ENCODE measurements at places on chromosomes 11 and 22.

DNA sequence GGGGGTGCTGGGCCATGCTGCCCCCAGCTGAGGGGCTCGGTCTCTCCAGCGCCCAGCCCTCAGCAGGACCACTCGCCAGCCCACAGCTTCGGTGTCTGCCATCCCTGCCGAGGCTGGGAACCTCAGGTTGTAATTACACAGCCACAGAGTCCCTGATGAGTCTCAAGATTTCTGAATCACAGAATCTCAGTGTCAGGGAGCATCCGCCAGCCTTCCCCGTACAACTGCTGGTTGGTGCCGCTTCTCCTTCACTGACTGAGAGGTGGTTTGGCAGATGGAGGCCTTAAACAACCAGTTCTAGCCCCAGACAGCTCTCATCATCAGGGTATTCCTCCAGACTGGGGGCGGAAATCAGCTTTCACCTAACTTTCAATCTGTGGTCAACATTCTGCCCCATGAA is 13.7 kb downstream of the PHF21B start:
- DNase-seq: no peak

- no peak for DNase-seq
These were observed 41.5 kb downstream of the CSTPP1 start for GRCh38 chr11:46978005-46978491.

GRCh38 chr11:2792381-2793250 is 92.8 kb upstream of the KCNQ1OT1 start:
- no peak for DNase-seq

DNA sequence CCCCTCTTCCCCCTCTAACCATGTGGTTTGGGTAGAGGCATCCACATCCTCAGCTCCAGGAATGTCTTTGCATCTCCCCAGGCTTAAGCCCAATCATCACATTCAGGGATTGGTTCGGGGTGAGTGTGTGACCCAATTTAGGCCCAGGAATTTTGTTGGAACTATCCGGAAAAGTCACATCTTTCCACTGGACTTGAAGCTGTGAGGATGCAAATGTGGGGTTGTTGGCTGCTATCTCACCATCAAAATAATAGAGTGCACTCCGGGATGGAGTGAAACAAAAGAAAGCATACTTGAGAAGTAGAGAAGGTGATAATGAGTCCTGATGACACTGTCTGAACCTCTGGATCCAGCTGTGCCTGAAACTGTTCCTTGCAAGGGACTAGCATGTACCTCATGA is 33.8 kb upstream of the OLFML1 start:
- no peak for DNase-seq

GRCh38 chr22:44588348-44588747 is 90.3 kb upstream of the RTL6 start:
- DNase-seq: no peak

GRCh38 chr11:35235936-35236666 is 97.1 kb downstream of the CD44 start:
- no peak for DNase-seq

DNA sequence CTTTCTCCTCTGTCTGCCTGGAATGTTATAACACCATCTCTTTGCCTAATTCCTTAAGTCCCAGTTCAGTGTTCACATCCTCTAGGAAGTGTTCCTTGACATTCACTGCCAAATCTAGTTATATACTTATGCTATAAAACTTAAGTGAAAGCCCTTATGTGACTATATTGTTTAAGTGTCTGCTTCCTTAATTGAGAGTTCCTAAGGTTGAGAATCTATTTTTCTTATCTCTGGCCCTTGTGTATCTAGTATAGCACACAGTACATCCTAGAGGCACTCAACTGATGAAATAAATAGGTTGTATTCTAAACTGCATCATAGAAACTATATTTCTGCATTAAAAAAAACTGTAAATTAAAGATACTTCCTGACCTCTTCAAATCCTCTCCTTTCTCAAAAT is 16.9 kb downstream of the KMT5B start:
- DNase-seq: no peak

DNA sequence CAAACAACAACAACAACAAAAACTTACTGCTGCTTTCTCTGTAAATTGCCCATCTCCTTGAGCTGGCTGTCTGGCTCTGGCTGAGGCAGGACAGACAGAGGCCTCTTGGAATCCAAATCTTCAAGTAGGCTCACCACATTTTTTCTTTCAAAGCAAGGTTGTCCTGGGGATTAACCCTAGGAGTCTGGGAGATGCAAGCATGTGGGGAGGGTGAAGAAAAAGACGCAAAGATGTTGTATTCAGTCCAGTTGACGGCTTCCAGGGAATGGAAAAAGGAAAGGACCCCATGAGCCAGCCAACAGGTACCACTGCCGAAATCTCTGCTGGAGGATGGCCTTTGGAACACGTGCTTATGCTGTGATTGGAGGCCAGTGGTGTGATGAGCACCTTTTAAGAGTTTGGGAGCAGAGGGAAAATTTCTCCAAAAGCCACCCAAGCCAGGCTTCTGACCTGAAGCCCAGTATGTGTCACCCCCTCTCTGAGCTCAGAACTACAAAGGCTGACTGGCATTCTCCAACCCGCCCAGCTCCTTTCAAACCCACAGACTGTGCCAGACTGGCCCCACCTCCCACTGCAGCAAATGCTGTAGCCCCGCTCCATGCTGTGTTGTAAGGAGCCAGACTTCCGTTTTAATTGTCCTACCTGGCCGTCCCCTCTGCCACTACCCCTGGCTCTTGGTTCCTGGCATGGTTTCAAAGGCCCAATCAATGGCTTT is 10.8 kb downstream of the BLID start:
- DNase-seq: no peak

DNA sequence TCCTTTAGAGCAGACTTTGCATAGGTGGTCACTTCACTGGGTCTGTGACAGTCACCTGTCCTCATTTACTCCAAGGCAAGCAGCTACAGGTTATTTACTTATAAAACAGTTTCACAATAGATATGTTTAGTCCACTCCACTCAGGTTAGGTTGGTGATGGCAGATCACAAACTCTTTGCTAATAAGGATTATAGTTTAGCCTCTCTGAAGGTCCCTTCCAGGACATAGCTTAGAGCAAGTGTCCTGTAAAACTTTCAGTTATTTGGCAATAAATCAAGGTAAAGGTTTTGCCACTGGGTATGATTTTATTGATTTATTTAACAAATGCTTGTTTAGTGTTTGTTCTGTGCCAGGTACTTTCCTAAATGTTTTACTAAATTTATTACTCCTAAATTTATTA is 8.8 kb downstream of the OR6Q1 start:
- no peak for DNase-seq

GRCh38 chr11:26806219-26806618 is 84.4 kb upstream of the SLC5A12 start:
- no peak for DNase-seq

DNA sequence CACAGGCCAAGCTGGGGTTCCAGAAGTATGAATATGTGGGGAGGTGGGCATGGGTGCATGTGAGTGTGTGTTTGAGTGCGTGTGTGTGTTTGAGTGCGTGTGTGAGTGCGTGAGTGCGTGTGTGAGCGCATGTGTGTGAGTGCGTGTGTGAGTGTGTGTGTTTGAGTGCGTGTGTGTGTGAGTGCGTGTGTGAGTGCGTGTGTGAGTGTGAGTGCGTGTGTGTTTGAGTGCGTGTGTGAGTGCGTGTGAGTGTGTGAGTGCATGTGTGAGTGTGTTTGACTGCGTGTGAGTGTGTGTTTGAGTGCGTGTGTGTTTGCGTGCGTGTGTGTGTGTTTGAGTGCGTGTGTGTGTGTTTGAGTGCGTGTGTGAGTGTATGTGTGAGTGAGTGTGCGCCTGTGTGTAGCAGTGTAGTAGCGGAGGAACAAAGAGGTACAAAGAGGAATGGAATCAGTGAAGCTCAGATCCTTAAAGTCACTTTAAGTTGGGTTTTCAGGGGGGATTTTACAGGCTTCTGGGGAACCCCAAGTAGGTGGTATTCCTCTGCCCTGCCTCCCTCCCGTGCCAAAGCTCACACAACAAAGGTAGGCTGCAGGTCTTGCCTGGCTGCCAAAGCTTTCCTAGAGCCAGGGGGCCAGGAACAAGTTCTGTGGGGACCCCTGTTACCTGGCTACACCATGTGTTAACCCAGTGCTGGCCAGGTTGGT is 137.1 kb downstream of the KIRREL3 start:
- no peak for DNase-seq

DNA sequence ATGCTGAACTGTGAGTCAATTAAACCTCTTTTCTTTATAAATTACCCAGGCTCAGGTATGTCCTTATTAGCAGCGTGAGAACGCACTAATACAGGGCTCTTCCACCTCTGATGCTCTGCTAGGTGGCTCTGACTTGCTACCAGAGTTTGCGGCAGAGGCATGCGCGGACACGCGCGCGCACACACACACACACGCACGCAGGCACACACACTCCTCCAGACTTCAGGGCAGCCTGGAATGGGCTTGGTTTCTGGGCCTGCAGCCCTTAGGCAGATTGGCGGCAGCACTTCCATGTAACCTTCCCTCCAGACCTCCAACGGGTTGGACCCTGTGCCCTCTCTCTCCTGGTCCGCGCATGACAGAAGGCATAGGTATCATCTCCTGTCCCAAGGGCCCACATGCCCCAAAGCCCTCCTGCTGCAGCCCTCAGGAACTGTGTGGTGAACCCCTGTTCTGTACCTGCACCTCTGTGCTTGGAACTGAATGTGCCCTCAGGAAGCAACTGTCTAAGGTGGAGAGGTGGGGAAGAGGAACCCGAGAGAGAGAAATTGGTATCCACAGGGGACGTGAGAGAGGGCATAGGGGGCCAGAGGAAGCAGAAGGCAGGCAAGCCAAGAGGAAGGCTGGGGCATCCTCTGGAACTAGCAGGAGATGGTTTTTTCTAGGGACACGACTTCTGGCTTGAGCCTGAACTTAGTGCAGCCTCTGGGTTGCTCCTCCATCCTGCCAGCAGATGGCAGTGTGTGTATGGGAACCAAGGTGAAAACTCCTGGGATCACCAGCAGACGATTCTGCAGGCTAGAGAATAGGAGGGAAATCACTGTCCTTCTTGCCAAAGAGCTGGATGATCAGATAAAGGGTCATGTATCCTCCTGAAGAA is 23.4 kb upstream of the RIC3 start:
- DNase-seq: peak; percentile 19

DNA sequence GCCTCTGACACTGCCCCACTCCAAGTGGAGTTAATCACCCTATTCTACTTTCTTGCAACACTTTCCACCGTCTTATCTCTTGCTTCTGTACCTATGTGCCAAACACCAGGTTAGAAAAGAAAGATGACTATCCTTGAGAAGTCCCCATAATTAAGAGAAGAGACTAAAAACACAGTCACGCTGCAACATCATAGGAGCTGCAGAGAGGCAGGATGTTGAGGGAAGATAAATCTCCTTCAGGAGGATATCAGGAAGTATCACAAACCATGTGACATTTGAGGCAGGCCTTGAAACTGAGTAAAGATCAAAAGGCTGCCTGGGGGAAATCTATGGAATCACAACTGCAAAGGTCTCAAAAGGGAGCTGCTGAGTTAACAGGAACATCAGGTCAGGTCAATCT is 24.8 kb downstream of the GAB2 start:
- no peak for DNase-seq

DNA sequence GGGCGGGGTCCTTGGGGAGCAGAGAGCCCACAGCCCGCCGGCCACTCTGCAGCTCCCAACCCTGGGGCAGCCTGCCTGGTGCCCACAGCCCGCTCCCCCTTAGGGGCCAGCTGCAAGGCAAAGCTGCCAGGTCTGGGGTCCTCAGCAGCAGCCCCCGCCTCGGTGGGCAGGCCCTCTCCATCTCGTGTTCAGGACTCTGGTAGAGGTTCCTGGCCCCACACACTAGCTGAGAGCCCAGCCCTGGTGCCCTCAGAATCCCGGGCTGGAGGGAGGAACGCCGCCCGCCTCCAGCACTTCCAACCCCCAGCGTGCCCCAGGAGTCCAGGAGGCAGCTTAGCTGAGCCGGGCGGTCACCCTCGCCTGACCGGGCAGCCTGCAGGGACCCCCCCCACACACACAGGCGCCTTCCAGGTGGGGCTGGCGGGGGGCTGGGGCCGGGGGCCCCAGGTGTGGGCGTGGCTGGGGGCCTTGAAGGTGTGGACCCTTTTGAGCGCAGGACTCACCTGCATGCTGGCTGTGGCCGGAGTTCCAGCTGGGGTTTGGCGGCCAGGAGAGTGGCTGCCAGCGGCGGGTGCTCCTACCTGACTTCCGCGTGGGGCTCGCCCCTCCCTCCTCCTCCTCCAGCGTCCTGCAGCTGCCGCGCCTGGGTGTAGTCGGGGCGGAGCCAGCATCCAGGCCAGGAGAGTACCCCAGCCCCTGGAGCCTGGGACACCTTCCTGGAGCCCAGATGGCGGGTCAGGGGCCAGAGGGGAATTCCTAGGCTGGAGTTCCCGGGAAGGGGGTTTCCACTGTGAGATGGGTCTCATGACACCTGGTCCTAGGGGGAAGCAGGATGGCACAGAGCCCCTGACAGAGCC is at the start of gene ANO9:
Gene ANO9, minus strand, starts transcription at position 594 of the 857 bp plus-strand sequence. Its CDS starts 85 bp downstream, at position 509.
- DNase-seq: no peak

- DNase-seq: peak; percentile 66
These were observed 1.6 kb upstream of the SWAP70 start for GRCh38 chr11:9662273-9662672.

DNA sequence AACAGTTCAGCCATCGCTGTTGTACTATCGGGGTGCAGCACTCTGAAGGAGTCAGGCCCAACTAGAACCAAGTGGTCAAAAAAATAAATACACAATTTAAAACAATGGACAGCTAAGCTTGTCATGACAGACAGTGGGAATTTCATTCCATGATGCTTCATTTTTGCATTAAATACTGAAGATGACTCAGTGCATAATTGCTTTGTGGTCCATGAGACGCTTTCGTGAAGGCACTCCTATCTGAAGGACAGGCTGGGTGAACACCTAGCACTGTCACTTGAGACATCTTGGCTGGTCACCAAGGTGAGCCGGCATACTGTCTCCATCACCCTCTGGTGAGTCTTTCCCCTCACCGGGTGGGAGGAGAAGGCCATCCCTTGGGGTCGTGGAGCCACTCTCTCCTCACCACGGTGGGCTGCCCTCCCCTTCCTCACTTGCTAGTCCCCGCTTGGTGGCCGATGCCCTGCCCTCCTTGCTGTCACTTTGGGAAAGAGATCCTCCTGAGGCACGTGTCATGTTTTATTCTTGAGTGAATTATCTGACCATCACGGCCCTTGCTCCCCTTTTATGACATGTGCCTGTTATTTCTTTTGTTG is 4.9 kb upstream of the TESMIN start:
- no peak for DNase-seq
